Cerebellar nuclear complex (tissue), 1 donor: ENCODE measurements at places on chromosomes 7 and 10.
A peak's percentile ranks its signal among the peaks of the same experiment; 100 is the strongest.

DNA sequence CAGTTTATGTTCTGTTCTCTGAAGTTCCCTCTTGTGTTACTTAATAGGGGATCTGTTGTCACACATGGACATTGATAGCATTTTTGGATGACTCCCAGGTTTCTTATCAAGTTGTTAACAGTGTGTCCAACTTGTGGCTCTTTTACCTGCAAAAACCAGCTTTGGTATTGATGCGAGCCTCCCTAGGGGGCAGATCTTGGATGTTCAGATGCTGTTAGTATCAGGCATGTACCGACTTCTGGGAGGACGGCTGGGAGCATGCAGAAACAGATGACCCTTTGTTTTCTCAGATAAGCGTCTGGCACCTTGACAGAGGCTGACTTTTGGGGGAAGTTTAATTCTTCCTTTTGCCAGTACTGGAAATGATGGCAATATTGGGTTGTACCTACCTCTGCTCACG lies 2.2 kb downstream of the PLPP4 start:
- no peak for DNase-seq

- DNase-seq = no peak
Measured at GRCh38 chr7:116591202-116592040, 66.6 kb downstream of the CAV1 start.

DNA sequence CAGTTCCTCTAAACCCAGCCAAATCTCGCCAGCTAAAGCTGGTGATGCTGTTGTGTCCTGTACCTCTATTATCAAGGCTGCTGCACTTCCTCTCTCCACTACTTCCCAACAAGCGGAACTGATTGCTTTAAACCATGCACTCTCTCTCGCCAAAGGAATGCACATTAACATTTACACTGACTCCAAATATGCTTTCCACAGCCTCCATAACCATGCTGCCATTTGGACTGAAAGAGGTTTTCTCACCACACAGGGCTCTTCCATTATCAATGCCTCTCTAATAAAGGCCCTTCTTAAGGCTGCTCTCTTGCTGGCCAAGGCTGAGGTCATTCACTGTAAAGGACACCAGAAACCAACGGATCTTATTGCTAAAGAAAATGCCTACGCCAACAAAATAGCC lies 11.4 kb upstream of the LRRC61 start:
- DNase-seq = no peak

DNA sequence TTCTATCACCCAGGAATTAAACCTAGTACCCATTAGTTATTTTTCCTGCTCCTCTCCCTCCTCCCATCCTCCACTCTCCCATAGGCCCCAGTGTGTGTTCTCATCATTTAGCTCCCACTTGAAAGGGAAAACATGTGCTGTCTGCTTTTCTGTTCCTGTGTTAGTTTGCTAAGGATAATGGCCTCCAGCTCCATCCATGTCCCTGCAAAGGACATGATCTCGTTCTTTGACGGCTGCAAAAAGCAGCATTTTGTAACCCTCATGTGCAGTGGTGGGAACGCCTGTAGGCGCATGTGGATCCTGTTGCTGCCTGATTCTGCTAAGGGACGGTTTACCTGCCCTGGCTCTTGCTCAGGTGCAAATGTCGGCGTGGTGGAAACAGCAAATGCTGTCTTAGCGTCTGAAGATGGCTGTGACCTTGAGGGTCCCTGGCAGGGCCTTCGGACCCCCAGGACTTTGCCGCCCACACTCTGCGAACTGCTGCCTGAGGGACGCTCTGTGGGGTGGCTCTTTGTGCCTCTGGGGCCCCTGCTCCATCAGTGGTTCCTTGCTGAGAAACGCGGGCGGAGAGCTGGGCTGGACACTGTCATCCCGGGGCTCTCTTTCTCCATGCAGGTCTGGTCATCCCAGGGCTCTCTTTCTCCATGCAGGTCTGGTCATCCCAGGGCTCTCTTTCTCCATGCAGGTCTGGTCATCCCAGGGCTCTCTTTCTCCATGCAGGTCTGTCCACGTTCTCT lies 5.6 kb upstream of the MTG1 start:
- no peak for DNase-seq

DNA sequence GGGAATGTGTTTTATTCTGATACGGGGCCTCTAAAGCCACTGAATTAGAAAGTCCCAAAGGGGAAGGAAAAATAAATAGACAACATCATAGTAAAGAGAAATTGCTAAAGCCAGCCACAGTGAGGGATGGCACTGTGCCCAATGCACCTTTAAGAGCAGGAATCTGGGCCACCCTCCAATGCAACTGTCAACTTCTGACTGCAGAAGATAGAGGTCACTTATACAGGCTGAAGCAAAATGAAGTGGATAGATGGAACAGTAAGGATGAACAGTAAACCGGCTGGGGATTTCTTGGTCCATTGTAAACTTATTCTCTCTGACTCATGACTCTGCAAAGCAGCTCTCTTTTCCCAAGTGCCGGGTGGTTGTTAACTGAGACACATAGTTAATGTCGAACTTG lies 54.0 kb upstream of the KCNIP2 start:
- no peak for DNase-seq

DNA sequence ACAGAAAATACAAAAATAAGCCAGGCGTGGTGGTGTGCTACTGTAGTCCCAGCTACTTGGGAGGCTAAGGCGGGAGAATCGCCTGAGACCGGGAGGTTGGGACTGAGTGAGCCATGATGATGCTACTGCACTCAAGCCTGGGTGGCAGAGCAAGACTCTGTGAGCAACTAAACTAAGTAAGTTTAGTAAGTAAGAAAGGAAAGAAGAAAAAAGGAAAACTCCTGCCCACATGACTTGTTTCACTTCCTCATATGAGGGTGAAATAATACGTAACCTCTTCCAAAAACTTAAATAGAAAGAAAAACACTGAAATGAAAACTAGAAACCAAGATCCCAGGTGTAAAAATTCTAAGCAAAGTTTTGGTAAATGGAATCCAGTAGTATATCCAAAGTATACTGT lies 79.6 kb downstream of the LARP4B start:
- DNase-seq = no peak

- DNase-seq = no peak
Measured at GRCh38 chr7:134186801-134187200, 59.7 kb downstream of the LRGUK start.

GRCh38 chr7:131072505-131073091 lies 255.1 kb upstream of the MKLN1 start:
- no peak for DNase-seq

DNA sequence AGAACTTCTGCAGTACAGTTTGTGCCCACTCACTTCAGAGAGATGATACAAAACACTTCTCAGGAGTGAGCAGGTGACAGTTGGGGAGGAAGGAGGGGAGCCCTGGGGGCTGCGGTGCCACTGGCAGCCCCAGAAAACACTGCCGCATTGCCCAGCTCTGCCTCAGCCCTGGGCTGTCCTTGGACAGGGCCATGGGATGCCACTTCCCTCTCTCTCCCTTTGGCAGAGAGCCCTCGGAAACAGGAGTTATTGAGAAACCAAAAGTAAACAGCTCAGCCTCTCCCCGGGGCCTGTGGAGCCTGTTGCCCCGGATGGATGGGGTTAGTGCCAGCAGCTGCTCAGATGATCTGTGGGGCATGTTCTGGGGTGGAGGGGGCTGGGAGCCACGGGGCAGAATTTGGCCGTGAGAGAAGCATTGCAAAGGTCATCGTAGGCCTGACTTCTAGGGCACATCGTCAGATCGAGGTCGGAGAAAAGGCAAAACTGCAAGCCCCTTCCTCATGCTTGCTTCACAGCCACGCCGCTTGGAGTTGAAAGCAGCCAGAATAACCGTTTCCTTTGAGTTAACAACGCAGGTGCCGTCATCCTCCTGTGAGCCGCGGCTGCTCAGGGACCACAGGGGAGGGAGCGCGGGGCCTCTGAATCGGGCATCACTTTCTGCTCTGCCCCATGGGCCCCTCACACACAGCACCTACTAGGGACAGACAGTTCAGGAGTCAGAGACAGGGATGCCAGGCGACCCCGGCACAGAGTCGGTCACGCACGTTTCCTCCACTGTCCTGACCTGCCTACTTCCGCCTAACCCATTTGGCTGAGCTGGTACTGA lies 256.4 kb downstream of the CAMK1D start:
- DNase-seq = peak; percentile 52

DNA sequence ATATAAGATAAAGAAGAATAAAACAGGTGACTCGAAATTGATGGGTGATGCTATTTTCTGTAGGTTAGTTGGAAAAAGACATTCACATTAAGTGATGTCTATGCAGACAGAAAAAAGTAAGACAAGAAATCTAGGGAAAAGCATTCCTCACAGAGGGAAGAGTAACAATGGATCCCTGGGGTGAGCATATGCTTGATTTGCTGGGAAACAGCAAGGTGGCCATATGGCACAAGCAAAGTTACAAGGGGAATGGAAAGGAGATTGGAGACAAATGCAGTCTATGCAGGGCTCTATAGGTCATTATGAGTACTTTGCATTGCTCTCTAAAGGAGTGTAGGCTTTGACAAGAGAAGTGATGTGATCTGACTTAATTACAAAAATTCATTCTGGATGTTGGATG lies 90.9 kb upstream of the ZNF804B start:
- DNase-seq = no peak

GRCh38 chr10:43194859-43195258 lies 56.6 kb downstream of the CSGALNACT2 start:
- DNase-seq = no peak

- DNase-seq = no peak
Measured at GRCh38 chr10:373526-374309, 238.5 kb downstream of the ZMYND11 start.

- DNase-seq = no peak
Measured at GRCh38 chr7:34157137-34157536, 251.8 kb downstream of the BMPER start.

GRCh38 chr7:90570373-90570959 lies 25.7 kb upstream of the CDK14 start:
- DNase-seq = no peak

GRCh38 chr10:97358349-97358748 lies 23.8 kb upstream of the FRAT2 start:
- DNase-seq = no peak

DNA sequence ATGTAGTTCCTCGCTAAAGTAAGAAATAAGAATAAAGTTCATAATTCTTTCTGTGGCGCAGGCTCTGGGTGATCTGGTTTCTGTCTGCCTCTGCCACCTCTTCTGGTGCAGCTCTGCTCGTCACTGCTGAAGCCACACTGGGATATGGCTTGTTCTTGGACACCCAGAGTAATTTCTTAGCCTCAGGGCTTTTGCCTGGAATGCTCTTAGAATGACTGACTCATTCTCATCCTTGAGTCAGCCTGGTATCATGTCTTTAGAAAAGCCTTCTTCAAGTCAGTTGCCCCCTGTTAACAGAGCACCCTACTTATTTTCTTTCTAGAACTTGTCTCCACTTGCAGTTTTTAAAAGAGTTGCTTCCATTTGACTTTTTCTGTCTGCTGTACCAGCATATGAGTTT lies 2.0 kb downstream of the ZSCAN25 start:
- DNase-seq = no peak

GRCh38 chr10:86073199-86073977 lies 293.2 kb downstream of the GRID1 start:
- DNase-seq = no peak

DNA sequence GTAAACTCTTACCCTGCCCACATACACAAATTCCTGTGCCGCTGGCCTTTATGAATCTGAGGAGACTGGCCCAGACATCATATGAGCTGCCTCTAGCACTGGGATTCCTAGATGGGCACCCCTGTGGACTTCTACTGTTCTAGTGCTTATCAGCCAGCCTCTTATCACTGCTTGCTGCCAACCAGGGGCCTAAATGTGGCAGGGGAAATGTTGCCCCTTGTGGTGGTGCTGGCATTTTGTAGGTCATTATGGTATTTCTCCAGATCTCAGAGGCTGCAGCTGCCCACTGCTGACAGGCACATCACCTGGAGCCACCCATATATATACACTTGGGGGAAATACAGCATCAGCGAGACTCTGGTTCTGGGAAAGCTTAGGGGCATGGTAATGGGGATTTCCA lies 5.4 kb downstream of the SFR1 start:
- no peak for DNase-seq

- no peak for DNase-seq
Measured at GRCh38 chr7:49797987-49798660, 24.7 kb downstream of the VWC2 start.

DNA sequence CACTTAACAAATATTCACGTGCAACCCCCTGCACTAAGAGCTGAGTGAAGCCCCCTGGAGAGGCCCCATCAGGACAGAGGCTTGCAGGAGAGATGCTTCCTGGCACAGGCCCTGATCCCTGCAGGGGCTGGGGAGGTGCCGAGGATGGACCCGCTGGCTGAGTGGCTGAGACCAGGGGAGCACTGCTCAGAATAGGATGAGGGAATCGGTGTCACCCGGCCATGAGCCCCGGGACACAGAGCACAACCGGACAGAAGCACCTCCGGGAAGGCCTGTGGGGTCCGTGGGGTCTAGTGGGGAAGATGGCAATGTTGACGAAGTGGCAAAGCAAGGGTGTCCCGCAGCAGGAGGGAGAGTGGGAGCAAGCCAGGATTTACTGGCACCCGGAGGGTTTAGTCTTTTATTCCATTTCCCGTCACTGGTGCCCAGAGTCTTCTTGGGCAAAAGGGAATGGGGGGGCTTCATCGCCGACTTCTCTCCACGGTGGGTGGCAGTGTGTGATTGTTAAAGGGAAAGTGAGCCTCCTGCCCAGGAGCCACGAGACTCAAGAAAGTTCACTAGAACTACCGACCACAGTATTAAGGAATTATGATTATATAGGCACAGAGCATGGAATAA lies 140.7 kb downstream of the ADARB2 start:
- no peak for DNase-seq

DNA sequence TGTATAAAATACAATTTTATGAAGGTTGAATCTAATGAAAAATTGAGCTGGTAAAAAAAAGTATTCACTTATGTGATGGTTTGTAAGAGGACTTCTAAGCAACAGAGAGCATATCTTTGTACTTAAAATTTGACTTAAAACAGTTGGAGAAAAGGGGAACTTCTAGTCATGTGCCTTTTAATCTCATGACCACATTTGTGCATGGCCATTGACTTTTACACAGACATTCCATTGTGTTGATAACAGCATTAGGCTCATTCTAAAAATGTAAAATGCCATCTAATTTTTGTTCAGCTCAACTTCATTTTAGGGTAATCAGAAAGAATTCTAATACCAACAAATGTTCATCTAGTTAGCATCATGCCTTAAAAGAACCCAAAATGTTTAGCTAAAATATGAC lies 119.9 kb downstream of the HPSE2 start:
- DNase-seq = no peak

DNA sequence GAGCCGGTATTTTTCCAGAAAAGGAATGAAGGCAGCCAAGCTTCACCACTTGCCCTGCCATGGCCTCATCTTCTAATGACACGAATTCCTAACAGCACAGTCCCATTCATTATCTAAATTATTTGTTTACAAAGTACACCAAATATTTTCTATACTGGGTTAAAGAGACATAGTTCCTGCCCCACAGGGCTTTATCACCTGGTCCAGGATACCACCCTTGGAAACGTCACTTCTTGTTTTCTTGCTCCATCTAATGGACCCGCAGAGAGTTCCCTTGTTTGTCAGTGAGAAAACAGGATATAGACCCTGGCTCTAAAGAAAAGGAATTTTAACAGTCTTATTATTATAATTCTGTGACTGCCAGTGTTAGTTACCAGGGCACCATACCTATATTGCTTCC lies 1165.4 kb downstream of the GATA3 start:
- DNase-seq = no peak

GRCh38 chr10:132570771-132571649 lies 33.4 kb downstream of the INPP5A start:
- DNase-seq = no peak
